ENCODE measurements at places on chromosomes 12 and 14. TPM values are rescaled to one million over a fixed set of nuclear protein-coding genes. Genes with fewer than 3 reads are reported as not detected.

Gene KIAA0586
- 23.0 TPM for polyA plus RNA-seq

Gene LRRK2
- 40.6 TPM for polyA plus RNA-seq

Gene MYH6
- polyA plus RNA-seq: 0.21 TPM

Gene DENND5B
- polyA plus RNA-seq: 25.8 TPM

Gene RND1
- polyA plus RNA-seq: 4.2 TPM

Gene KRT79
- not detected for polyA plus RNA-seq

Gene HOXC6
- 36.8 TPM for polyA plus RNA-seq

DNA sequence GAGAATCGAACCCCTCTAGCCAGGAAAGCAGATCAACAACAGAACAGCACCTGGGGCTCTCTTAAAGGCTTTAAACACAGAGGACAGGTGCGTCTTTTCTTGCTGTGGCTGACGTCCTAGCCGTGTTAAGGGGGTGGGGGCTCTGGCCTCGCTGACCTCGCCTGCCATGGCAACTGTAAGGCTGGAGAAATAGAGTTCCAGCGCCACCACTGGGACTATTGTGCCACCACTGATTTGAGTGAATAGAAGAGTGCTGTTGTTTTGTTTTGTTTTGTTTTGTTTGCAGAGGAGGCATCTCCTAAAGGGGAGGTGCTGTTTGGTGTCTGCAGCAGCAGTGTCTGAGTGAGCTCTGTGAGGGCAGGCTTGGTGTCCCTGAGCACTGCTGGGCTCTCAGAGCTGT lies 34.2 kb upstream of the PRMT8 start:
- DNase-seq: no peak

DNA sequence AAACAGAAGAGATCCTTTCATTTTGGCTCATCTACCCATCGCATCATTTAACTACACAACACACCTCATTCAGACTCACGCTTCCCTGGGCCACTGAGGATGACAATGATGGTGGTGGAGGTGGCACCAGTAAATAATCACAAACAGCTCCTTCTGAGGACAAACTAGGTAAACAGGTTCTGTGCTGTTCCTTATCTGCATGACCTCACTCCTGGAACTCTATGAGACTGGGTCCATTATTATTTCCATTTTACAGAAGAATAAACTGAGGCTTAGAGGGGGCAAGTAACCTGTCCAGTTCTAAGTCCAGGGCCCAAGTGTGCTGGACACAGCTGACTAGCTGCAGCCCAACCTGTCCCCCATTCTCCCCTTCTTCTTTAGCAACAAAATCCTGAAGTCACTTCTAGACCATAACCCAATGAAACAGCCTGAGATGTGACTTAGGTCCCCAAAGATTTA lies 50.4 kb downstream of the ITPK1 start:
- DNase-seq: no peak

DNA sequence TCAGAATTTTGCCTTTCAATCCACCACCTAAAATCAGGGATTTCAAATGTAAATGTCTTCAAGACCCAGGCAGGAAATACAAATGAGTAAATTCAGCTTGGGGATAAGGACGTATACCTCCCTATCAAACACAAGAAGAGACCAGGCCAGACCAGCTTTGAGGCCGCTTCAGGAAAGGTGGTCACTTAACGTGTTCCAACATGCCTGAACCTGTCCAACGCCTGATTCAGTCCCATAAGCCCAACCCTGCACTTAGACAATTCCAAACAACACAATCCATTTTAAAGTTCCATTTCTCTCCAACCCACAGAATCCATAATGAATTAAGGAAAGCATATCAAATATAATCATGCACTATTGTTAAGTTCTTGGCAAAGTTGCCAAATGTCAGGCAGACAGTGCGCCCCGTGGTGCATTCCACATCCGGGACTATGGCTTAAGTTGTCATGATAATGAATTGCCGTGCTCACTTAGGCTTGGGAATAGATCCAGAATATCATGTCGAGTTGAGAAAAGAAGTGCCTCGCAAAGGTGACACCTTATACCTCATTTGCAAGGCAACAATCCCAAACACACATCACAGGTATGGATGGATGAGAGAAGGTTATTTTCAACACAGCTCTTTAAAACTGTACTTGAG lies 35.5 kb downstream of the CCDC60 start:
- no peak for DNase-seq

DNA sequence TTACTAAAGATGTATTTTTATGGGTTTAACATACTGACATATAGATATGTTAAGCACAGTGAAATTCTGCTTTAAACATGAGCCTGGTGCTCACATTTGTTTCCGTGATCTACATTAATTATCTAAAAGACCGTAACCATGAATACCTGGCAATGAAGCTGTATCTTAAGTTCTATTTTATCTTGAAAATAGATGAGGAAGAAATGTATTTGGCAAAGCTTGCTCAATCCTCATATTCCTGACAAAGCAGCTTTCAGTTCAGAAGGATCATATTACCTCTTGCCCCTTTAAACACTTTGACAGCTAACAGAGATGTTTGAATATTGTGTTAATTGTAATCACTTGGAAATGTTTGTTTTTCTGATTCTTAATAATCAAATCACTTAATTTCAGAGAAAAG lies 9.8 kb downstream of the EPYC start:
- no peak for DNase-seq

GRCh38 chr14:22821193-22822015 lies 6.2 kb upstream of the SLC7A7 start:
- no peak for DNase-seq

DNA sequence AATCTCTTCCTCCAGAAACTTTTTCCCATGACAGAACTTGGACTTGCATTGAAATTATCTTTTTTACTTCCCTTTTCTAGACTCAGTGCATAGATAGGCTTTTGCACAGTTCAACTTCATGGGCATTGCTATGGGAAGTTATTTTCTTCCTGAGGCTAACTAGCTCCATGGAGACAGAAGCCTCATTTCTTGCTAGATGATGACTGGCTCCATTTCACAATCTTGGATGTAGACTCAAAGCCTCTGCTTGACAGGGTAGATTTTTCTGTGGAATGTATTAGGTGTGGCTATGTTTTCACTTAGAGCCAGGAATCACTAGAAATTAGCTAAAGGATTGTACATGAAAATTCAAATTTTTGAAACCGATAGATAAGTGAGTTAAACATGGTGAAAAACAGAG lies 884.1 kb upstream of the MGAT4C start:
- no peak for DNase-seq

GRCh38 chr12:42779186-42779859 lies 189.8 kb upstream of the PRICKLE1 start:
- DNase-seq: no peak

- no peak for DNase-seq
Observed at GRCh38 chr12:89523843-89524540, 604 bp downstream of the GALNT4 start.

DNA sequence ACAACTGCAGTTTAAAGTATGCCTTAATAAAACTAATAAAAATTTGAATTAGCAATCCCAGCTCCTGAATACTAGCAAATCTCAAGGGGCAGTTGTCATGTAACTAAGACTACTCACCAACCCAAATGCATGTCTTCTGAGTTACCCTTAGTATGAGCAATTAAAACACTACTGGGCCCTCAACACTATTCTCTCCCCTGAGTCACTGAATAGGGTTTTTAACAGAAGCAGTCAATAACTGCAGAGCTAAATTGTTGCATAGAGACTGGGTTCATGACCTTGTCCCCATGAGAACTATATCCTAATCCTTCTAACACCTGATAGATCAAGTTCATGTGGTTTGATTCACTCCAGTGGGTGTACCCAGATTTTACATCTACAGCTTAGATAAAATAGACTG lies 38.8 kb downstream of the MDM1 start:
- DNase-seq: no peak

GRCh38 chr12:132196038-132196872 lies 52.0 kb downstream of the NOC4L start:
- DNase-seq: no peak

DNA sequence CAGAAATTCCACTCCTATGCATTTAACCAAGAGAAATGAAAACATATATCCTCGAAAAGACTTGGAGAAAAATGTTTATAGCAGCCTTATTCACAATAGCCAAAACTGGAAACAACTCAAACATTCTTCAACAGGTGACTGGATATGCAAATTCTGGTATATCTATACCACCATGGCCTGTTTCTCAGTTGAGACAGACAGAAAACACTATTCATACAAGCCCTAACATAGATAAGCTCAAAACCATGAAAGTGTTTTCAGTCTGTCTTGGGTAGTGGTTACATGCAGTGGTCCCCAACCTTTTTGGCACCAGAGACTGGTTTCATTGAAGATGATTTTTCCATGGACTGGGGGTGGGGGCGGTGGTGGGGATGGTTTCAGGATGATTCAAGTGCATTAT lies 83.8 kb downstream of the SRGAP1 start:
- DNase-seq: no peak

All from right renal pelvis (tissue), 4 donors.